ENCODE measurements at places on chromosomes 4 and X.

DNA sequence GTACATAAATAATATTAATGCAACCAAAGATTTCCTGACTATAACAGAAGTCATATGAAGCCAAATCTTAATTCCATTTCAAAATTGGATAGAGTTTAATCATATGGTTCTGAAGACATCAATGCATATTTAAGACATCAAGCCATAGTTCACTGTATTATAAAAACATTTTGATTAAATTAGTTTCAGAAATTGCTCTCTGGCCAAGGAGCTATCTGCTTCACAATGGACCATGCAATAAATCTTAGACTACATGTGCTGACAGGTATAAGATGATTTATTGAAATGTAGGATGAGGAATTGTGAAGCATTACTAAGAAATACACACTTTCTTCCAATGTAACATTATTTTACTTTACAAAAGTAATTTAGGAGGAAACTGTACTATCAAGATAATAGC is 81.6 kb downstream of the MID1 start:
- no peak for DNase-seq

GRCh38 chr4:8594097-8595038 is 1.8 kb downstream of the CPZ start:
- DNase-seq: peak; percentile 58

DNA sequence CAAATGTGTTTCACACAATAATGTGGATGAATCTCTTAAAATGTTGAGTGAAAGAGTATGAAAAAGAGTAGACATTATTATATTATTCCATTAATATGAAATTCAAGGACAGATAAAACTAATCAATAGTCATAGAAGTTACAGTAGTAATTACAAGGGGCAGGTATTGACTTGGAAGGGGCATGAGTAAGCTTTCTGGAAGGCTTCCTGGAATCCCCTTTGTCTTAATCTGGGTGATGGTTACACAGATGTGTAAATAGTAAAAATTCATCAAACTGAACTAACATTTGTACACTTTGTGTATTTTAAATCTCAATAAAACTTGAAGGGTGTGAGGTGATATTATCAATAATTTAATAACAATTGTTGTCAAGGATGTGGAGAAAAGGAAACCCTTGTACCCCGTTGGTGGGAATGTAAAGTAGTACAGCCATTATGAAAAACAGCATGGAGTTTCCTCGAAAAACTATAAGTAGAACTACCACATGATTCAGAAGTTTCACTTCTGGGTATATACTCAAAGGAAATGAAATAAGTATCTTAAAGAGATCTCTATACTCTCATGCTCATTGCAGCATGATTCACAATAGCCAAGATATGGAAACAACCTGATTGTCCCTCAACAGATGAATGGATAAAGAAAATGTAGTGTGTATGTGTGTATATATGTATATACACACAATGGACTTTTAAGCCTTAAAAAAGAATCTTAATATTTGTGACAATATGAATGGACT is 96.9 kb upstream of the MID1IP1 start:
- DNase-seq: no peak

DNA sequence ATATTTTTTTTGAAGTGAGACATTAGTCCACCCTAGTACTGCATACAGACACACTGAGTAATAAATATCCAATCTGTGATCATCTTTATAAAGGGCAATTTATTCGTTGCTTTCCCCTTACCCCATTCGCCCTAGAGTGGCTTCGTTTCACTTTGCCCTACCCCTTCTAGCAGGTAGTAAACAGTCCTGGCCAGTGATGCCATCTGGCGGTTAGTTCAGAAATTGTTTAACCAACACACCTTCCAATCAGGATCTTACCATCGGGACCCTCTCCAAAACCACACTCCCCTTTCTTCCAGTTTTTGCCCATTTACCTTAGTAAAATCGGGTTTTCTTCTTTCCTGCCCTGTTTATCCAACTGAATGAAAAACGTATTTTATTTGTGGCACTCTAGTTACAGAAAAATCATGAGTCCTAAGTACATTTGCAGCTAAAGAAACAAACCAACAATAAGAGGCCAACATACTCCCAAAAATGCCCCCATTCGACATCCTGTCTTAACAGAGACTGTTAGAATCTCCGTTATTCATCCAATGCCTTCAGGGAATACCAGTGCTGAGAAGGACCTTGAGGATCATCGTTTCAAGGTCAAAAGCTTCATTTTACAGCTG is 2.2 kb downstream of the PPA2 start:
- DNase-seq: peak; percentile 65

DNA sequence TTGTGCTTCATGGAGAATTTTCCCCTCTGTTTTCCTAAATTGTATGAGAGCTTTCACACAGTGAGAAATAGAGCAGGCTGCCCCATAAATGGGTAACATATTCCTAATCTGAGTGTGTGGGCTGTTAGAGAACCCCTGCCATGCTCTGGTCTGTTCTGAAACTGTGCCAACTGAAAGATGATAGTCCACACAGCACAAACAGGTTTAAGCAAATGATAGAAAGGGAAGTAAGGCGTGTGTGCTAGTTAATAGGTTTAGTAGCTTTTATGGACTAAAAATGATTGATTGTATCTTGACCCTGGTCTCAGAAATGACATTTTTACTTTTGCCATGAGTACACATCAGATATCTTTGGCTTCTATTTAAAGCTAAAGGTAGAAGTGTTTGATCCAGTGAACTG is 106.2 kb downstream of the PRRG1 start:
- DNase-seq: no peak

GRCh38 chrX:124820738-124821137 is 474.4 kb downstream of the SH2D1A start:
- no peak for DNase-seq

- DNase-seq: no peak
These were observed 7.5 kb downstream of the IL13RA1 start for GRCh38 chrX:118734909-118735308.

DNA sequence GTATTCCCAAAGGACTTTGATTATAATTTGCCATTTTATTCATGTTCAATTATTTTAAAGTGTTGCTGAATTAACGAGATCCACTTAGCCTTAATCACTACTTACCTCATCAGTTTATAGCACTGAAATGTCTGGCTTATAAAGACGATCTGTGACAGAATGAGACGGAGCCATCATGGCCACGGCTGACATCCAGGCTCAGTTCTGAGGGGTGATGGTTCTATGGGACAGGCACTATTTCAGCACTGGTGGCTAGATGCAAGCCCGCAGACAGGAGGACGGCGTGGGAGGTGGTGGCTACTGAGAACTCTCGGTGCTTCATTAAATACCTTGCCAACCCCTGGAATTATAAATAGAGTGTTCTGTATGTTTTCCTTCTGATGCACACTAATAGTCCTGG is 1084.2 kb upstream of the TENM3 start:
- no peak for DNase-seq

GRCh38 chr4:7311205-7311604 is 118.9 kb downstream of the SORCS2 start:
- no peak for DNase-seq

DNA sequence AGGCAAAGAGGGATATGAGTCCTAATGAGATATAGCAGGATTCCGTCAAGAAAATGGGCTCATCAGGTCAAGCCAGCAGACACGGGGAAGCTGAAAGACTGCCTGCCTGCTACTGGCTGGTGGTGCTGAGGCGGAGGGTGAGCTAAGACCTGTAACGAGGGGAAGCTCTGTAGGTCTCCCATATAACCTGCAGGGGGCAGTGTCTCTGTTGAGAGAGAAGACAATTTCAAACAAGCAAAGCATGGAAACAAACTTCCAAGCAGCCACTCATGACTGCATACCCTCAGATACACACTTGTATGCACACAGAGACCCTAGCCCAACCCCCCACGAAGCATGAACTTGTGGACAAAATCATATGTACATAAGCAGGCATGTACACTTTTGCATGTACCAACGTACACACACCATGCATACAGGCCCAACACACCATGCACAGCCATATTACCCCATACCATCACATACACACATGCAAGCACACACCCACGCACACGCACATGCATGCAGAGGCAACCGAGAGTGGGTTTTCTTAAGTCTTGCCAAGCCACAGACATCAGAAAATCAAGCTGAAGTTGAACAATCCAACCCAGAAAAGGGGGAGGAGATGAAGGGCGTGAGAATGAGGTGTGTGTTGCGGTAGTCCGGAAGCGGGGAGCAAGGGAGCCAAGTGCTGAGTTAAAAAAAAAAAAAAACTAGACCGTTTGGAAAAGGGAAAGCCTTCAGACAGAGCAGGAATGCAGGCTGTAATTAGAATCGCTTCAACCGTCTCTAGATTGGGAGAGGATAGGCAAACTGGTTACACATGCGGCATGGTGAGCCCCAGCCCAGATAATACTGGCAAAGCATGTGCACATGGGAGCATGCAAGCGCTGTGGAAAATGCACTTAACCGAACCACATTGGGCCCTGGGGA is 71.0 kb downstream of the PJA1 start:
- DNase-seq: peak; percentile 46

GRCh38 chr4:119647558-119647957 is 19.0 kb upstream of the PDE5A start:
- DNase-seq: no peak

DNA sequence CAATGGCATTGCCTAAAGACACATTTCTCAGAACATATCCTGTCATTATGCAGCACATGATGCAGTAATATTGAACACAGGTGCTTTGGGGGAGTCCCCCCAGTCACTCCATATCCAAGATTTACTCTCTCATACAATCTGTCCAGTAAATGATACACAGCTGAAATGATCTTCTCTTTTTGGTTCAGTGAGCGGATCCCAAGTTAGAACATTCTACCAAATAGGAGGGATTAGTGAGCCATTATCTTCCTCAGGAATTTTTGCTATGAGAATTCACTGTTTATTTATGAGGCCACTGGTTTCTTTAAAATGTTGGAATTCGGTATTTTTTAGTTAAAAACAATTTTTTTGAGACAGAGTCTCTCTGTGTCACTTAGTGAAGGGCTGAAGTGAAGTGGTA is 96.5 kb downstream of the TRAPPC11 start:
- DNase-seq: no peak

DNA sequence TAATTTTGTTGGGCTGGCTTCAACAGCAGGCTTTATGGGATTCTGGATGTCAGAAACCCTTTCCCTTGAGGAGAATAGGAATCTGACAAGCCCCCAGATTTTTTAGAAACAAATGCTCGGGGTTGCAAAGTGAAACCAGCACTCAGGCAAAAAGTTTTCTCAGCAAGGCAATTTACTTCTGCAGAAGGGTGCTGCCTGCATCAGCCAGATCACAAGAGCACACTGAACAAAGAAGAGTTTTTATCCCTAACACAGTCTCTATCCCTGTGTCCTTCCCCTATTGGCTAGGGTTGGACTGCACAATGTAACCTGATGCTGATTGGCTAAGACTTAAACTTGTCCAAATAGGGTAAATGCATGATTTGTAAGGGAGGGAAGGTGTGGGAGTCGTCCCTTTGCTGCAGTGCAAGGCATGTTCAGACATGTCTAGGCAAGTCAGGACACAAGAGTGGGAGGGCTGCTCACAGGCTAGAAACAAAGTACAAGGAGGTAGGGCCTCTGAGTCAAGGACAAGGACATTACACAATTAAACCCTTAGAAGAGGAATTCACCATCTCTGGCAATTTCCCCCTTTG is 175.8 kb downstream of the CCNG2 start:
- DNase-seq: peak; percentile 60

- DNase-seq: no peak
These were observed 381.0 kb upstream of the BOD1L1 start for GRCh38 chr4:14008494-14008893.

- no peak for DNase-seq
These were observed 60.8 kb downstream of the SPCS3 start for GRCh38 chr4:176380352-176381157.

GRCh38 chr4:174058846-174059245 is 224.6 kb downstream of the FBXO8 start:
- peak; percentile 47 for DNase-seq

GRCh38 chrX:150547375-150548115 is 20.9 kb upstream of the MTM1 start:
- DNase-seq: no peak

DNA sequence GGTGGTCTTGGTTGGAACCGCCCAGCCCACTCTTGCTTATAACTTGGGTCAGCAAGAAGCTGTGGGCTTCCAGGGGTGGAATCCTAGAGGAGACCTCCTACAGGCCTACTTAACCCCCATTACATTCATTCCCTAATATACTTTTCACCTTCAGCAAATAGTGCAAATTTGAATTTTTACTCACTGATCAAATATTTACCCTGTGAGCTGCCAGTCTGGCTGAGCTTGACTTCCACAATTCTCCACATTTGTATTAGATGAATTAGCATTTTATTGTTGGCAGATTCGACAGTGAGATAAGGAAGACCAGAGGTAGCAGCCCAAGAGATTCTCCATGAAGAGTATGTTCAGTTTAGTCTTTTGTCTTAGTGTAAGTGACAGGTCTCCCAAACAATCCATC is 199.6 kb downstream of the BCOR start:
- DNase-seq: no peak

- peak; percentile 10 for DNase-seq
These were observed 119.6 kb downstream of the AFF2 start for GRCh38 chrX:148620023-148620422.

DNA sequence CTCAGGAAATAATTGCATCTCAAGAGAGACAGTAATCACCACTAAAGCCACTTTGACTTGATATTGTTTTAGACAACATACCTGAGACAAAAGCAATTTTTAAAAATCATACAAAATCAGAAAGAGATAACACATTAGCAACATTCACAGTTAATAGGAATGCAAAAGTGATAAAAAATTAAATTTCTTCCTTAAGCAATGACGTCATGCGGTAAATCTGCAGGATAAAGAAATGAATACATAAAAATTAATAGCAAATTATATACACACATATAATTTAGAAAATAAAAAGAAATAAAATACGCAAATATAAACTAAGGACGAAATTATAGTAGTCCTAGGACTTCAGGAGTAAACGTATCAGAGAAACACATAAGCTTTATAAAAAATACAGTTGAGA is 866.5 kb upstream of the PRKX start:
- no peak for DNase-seq

- peak; percentile 44 for DNase-seq
These were observed at the start of gene TMEM185A for GRCh38 chrX:149631234-149632165. TSS of gene TMEM185A (minus strand) at chrX:149631792. CDS start at chrX:149631580, 212 bp downstream.

DNA sequence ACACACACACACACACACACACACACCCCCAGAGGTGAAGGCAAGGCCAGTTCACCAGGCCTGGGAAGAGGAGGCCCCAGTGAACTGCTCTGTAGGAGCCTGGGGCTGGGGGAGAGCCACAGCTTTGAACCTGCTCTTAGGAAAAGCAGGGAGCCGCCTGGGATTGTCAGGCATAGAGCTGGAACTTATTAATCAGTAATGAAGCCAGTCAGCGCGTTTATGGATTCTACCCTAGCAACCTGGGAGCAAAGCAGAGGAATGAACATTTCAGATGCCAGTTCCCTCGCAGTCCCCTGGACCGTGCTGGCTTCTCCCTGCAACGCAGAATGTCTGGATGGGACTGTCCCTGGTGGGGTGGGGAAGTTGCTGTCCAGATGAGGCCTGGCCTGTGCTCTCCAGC is 45.3 kb upstream of the DDX3X start:
- DNase-seq: no peak

DNA sequence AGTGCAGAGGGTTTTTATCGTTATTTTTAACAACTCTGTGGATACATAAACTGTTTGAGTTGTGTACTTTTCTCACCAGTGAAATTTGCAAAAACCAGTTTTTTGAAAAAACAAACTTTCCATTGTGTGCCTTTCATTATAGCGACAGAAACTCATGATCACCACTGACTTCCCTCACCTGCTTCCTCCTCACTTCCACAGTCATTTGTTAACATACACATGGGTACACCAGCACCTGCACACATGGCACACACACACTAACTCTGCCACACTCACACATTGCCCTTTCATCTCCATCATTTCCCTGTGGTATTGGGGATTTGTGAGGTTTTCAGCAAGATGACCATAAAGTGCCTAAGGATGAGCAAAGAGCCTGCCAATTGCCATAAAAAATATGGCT is 20.6 kb downstream of the CLDN22 start:
- DNase-seq: no peak

All from HT1080 (cell line).